ELF-1 (cell line): ENCODE measurements at places on chromosomes 16 and 17.

- no peak for DNase-seq
Observed at GRCh38 chr17:78763561-78763960, 18.5 kb downstream of the CYTH1 start.

DNA sequence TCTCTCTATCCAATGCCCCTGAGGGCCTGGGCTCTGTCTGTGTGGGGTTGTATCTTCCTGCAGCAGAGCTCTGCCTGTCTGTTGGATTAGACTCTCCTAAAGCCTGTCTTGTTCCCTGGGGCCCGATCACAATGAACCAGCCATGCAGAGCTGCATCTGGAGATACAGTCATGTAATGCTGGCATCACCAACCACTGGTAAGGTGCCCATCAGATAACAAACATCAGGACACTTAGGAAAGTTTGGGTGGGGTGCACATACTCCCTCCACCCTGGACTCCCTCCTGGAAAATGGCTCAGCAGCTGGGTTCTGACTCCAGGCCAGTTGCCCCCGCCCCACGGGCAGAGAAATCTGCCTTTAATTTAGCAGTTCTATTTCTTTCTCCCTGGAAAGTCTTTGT is 61.3 kb upstream of the BRD7 start:
- DNase-seq: no peak

GRCh38 chr17:42904110-42904469 is 3.5 kb downstream of the G6PC1 start:
- no peak for DNase-seq

DNA sequence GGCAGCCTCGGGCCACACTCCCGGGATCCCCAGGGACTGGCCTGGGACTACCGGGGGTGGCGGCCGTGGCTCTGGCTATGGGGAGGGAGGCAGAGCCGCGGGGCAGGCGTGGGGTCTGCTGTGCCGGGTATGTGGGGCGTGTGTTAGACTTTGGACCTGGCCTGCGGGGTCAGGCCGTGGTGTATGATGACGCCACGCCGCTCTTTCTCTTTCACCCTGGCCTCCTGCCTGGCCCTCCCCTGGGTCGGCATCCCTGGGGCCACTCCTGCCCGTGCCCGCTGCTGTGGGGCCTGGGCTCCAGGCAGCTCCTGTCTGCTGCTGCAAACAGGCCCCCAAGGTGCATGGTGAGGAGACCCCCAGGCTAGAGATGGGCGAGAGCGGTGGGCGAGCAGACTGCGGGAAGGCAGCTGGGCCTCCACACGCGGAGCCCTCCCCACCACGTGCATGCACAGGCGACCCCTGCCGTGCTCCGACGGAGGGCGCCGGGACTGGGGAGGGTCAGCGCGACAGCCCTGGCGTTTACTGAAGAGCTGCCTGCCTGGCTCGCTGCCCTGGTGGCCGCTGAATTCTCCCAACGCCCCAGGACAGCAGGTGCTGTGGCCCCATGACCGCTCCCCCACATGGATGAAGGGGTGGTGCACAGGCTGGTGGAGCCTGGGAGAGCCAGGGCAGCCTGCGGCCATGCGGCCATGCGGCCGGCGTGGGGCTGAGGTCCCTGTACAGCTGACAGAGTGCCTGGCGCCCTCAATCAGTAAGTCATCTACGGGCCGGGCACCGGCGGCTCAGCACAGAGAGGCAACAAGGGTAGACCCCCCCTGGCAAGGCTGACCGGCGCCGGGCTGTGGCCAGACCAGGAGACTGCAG is 16.0 kb downstream of the CAPN15 start:
- no peak for DNase-seq

DNA sequence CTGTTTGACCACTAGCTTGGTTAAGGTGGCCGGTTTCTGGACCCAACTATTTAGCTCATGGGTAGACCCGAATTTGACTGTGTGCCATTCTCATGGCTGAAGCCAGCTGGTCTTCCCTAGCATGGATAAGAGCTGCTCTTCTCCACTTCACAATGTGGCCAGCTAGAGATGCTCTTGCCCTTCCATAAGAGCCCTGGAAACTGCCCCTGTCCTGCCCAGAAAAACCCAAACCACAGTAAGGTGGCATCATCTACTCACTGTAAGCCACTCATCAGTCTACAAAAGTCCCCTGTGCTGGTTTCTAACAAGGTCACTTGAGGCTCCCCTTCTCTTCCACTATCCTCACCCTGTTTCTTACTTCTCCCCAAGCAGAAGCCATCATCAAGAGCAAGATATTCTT is 165.1 kb downstream of the HS3ST2 start:
- DNase-seq: no peak

DNA sequence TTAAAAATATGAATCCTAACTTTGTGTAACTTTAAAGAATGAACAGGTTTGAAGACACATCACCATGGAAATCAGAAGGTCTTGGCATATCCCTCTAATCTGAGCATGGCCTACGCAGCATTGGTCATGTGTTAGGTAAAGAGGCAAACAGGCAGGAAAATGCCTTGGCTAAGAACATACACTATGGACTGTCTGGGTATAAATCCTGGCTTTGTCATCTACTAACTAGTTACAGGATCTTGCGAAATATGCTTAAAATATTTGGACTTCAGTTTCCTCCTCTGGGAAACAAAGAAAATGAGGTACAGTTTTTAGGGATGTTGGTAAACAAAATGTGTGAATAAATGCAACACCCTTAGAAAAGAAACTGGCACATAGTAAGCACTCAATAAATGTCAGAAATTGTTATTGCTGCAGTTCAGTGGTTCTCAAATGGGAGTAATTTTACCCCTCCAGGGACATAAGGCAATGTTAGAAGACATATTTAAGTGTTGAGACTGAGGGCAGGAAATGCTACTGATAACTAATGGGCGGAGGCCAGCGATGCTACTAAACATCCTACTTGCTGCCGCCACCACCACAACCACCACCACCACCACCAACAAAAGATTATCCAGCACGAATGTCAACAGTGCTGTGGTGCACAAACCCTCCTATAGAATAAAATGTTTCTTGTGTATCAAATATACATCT is 770.8 kb upstream of the SOX9 start:
- no peak for DNase-seq

GRCh38 chr16:70760221-70760620 is 40.7 kb downstream of the VAC14 start:
- DNase-seq: no peak

- DNase-seq: peak; percentile 66
Observed at GRCh38 chr17:12296209-12296625, 275.5 kb downstream of the MAP2K4 start.

GRCh38 chr16:29146266-29146665 is 161.4 kb downstream of the LAT start:
- DNase-seq: no peak

DNA sequence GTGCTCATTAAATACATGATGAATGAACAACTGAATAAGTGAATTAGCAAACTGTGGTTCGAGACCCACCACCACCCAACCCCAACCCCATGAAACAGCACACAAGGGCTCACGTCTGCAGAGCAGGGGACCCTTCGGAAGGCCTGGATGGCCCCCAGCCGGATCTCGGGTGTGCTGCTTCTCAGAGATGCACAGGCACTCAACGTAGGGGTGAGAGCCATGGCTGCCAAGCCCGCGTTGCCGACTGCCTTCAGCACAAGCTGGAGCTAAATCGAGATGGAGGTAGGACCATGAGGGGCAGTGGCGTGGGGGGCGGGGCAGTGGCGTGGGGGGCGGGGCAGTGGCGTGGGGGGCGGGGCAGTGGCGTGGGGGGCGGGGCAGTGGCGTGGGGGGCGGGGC is 93.2 kb downstream of the LITAF start:
- no peak for DNase-seq

GRCh38 chr17:76411247-76411646 is 26.8 kb downstream of the SPHK1 start:
- no peak for DNase-seq

DNA sequence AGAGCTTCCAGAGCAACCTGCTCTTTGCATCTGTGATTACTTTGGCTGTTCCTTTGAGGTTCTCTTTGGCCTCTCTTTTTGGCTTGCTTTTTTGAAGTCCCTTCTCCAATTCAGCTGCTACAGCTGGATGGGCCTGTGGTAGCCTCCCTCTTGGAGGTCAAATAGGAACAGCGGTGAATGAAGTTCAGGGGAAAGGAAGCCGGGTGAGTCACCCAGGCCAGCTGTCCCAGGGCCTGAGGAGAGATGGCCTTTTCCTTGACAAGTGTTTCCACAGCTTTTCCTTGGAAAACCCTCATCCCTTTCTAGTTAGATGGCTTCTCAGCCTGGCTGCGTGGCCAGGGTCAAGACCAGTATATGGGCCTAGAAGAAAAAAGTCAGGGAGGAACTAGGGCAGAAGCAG is 103.1 kb downstream of the STX8 start:
- DNase-seq: no peak

GRCh38 chr16:4323071-4323844 is 7.4 kb downstream of the GLIS2 start:
- DNase-seq: no peak

DNA sequence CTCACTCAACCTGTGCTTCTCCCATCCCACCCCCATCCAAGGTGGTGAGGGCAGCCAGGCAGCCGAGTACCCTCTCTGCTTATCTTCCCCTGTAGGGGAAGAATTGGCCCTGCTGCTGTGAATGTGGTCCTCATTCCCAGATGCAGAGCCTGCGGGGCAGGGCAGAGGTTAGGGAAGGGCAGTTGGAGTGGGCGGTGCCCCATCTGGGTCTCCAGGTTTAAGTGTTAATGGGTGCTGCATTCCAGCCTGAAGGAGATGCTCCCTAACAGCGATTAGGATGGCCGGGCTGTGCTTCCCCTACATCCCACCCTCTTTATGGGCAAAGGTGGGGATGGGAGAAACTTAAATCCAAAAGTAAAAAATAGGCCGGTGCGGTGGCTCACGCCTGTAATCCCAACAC is 12.1 kb downstream of the TMEM95 start:
- peak; percentile 18 for DNase-seq

DNA sequence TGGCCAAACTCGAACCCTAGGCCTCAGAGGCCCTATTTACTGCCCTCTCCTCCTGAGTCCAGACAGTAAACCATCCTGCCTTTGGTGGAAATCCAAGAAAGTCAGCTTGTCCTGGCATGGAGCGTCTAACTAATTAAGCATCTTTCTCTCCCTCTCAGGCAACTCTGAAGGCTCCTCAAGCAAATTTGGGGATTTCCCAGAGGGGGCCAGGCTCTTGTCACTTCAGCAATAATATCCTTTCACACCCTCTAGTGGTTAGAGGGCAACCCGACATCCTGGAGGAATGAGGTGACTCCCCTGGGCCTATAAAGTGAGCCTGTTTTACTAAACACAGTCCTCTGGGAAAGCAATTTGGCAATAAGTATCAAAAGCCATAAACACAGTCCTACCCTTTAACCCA is 60.4 kb downstream of the NOG start:
- peak; percentile 62 for DNase-seq

- no peak for DNase-seq
Observed at GRCh38 chr16:75292691-75293090, 41.3 kb upstream of the BCAR1 start.

GRCh38 chr16:73558219-73558618 is 510.3 kb upstream of the ZFHX3 start:
- DNase-seq: no peak

DNA sequence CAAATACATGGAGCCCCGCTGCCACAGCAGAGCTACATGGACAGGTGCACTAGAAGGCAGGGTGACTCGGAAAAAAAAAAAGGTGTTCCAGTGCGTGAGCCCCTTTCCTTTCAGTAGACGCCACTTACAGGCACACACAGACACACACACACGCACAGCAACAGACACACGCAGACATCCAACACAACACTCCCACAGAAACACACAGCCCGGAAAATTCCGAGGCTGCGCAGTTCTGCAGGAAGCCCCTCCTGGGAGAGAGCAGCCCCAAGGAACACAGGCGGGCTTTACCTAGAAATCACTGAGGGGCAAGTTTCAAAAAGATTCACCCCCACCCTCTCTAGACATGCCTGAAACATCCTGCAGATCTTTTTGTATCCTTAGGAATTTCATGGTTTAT is 136.0 kb upstream of the WSB1 start:
- DNase-seq: no peak

- DNase-seq: no peak
Observed at GRCh38 chr16:70692873-70693671, 7.2 kb upstream of the MTSS2 start.

GRCh38 chr17:79836510-79836971 is 2.7 kb downstream of the CBX4 start:
- DNase-seq: no peak

DNA sequence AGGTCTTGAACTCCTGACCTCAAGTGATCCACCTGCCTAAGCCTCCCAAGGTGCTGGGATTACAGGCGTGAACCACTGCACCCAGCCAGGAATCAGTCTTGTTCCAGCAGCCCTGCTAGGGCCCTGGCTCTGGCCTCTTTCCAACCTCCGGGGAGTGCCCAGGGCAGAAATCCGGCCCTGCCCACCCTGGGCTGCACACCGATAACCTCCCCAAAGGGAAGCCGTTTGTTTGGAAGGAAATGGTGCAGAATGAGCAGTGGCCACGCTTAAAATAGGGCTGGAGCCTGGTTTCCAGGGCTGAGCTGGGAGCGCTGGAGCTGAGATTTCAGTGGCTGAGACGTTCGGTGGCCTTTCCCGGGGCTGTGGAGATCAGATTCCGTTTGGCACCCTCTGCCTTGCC is 17.8 kb upstream of the EMP2 start:
- no peak for DNase-seq

DNA sequence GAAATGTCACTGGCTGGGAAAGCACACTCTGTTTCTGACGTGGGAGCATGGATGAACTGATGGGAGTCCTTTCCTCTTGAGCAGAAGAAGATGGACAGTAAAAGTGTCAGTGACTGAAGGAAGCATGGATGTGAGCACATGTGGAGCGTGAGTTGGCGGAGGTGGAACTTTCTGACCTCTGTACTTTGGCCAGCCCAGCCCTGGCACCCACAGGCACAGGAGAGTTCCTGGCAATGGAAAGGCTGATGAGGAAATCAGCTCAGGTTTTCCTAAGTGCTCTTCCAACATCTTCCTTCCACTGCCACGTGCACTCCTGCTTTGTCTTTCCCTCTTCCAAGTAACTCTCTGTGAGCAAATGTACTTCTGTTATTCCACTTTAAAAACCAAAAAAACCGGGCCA is 276.8 kb downstream of the NTN1 start:
- DNase-seq: no peak

- DNase-seq: no peak
Observed at GRCh38 chr17:34364751-34365150, 1.7 kb upstream of the CCL1 start.

GRCh38 chr16:9798474-9798873 is 383.8 kb downstream of the GRIN2A start:
- no peak for DNase-seq
